ENCODE measurements at places on chromosomes 4 and X. TPM values are rescaled to one million over a fixed set of nuclear protein-coding genes. Genes with fewer than 3 reads are reported as not detected.

Gene UNC5C
- not detected for total RNA-seq

Gene SLITRK2
- total RNA-seq, result not detected

- DNase-seq, result no peak
These were observed 134.4 kb downstream of the SMIM20 start for GRCh38 chr4:26048378-26048882.

DNA sequence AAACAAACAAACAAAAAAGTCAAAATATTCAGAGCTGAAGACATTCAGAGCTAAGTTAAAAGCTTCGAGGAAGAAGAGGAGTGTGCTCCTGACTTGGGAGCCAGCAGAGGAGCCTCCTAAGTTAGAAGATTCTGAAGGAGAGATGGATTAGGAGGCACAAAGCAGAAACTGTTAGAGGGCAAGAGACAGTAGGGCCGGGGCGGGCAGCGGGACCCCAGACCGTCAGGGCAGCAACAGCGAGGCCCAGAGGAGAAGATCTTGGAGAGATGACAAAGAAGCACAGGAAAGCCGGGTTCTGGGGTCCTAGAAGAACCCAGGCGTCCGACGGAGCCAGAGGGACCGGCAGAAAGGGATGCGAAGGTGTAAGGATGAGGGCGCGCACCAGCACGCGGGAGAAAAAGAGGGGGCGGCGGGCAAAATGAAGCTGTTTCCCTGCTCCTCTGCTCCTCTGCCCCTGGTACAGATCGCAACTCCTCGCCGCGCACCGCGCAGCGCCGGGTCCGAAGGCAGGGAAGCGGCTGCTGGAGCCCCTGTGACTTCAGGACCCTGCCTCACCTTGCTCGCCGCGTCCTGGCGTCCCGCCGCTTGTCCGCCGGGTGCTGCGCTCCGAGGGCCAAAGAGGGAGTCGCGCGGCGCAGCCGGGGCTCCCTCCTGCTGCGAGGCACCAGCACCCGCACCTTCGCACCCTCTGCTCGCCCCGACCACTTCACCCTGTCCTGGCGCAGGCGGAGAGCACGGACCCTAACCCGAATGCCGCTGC, 477 bp downstream of the KLHL13 start:
- peak; percentile 46 for DNase-seq

- DNase-seq, result peak; percentile 78
These were observed 875.5 kb upstream of the INTU start for GRCh38 chr4:126757219-126757618.

DNA sequence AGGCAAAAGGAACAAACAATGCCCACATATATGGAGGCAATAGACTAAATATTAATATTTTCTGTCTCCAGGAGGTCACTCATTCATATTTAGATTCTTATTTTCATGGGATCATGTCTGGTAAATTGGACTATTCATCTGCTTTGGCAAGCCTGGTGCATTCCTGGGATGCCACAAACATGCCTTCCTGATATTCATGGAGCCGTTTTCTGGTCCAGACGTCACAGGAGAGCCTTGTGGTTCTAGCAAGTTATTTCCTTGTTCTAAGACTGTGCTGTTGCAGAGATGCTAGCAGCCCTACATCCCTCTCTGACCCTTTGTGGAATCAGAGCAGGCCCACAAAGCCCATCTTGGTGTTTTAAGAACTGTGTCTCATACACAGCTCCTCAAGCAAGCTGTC, 16.1 kb upstream of the EXOSC9 start:
- DNase-seq, result peak; percentile 51

Data from SJCRH30 (cell line).